ENCODE measurements at places on chromosomes 4 and X.

DNA sequence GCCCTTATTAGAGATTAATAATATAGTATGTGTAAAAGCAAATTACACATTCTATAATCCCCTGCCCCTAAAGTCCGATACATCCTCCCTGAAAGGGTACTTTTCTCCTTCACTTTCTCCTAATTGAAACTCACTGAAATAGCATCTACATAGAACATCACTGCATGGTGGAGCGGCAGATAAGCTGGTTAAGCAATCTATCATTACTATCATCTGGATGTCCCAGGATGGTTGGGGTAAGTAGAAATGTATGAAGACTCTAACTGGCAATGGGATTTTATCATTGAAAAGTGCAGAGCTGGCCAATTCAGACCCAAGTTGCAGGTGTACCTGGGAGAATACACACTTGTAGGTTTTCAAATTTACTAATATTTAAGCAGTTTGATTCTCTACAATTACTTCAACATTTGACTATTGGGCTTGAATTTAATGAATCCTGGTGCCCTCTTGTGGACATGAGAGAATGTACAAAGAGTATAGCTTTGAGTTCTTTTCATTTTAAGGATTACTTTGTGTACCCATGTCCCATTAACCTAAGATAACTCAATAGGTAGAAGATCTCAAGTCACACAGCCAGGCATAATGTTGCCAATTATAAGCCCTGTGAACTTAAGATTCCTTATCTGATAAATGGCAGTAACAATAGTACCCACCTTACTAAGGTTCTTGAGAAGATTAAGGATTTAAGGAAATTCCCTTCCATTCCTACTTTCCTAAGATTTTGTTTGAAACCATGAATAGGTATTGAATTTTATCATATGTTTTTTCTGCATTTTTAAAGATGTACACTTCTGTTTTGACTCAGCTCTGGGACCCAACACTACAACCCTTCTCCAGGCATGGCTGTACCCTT is 69.8 kb downstream of the SHROOM3 start:
- no peak for DNase-seq

DNA sequence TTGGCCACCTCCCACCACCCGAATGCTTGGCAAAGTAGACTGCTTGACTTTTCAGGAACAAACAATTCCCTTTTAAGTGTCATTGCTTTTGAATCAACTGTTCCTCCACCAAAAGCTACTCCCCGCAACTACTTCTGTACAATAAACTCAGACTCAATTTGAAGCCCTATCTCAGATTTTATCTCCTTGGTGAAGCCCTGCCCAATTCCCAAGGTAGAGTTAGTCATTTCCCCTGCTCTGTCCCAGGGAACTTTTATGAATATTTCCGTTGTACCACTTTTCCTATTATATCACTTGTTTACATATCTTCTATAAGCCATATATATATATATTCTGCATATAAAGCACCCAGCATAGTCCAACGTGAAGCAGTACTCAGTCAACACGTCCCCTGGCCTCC is 102.8 kb downstream of the C4orf51 start:
- no peak for DNase-seq

DNA sequence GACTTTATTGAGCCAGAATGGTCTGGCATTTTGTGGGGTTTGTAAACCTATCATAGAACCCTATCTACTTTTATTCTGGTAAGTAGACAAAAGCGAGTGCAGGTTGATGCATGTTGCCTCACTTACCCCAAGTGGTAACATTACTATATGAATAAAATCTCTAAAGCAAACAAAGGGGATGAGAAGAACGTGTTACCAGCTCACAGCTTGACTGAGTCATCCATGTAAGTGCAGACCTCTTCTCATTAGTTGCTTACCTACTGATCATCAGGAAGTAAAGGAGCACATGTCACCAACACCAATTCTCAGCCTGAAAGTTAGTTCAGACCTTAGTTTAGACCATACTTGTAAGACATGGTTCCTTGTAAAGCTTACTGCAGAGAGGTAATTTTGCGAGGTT is 1328.3 kb downstream of the C4orf33 start:
- DNase-seq: no peak

DNA sequence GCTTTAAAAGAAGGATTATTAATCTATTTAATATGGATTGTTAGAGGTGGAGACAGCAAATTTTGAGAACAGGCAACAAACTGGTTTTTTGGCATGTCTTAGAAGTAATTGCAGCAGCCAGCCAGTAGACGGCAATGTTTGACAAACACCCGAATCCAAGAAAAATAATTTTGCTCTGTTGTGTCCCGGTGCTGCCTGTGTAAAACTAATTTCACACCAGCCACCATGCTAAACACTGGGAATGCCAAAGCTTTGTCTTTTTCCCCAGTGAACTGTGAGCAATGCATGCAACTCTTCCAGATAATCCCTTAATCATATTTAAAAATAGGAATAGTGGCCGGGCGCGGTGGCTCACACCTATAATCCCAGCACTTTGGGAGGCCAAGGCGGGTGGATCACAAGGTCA is 25.9 kb downstream of the SMIM31 start:
- no peak for DNase-seq

DNA sequence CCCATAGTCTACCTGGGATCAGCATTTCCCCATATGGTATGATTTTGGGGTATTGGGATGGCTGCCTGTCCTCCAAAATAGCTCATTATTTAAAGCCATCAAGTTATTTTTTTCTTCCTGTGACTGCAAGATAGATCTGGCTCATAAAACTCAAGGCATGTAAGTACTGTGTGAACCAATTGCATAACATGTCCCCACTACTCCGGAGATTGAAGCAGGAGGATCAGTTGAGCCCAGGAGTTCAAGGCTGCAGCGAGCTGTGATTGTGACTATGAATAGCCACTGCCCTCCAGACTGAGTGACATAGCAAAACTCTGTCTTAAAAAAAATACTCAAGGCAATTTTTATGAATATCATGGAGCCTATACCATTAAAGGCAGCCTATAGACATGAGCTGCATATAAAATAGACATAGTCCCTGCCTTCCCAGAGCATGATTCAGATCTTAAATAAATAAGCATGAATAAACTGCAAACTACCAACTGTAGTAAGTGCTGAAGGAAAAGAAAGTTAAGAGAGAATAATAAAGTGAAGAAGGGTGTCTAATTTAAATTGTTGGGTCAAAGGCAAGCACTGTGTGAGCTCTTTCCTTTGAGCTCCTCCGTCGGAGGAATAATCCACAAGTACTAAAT is 16.9 kb upstream of the MMAA start:
- no peak for DNase-seq

- DNase-seq: no peak
Observed at GRCh38 chr4:84401701-84402306, 97.3 kb downstream of the NKX6-1 start.

DNA sequence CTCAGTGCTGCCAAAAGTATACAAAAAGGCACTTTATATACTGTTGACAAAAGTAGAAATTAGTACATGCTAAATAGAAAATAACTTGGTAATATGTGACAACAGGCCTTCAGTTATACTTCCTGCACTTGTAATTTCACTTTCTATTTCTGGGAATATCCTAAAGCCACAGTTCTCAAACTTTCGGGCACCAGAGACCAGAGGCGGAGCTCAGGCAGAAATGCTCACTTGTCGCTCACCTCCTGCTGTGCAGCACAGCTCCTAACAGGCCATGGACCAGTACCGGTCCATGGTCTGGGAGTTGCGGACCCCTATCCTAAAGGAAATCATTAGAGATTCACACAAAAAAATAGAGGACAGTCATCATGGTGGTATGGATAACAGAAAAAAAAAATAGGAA is 25.7 kb downstream of the ACSL4 start:
- no peak for DNase-seq

DNA sequence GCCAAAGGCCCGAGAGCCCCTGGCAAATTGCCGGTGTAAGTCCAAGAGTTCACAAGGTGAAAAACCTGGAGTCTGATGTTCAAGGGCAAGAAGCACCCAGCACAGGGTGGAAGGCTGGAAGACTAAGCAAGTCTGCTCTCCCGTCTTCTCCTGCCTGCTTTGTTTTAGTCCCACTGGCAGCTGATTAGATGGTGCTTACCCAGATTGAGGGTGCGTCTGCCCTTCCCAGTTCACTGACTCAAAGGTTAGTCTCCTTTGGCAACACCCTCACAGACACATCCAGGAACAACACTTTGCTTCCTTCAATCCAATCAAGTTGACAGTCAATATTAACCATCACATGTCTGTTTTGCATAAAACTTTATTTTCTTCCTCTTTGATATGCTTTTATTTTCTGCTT is 157.4 kb downstream of the HS3ST1 start:
- DNase-seq: no peak

- DNase-seq: no peak
Observed at GRCh38 chr4:140839888-140840790, 84.0 kb upstream of the TBC1D9 start.

GRCh38 chrX:32137525-32137924 is 1065.7 kb upstream of the FTHL17 start:
- DNase-seq: no peak

- DNase-seq: no peak
Observed at GRCh38 chr4:21890231-21890630, 58.3 kb downstream of the KCNIP4 start.

GRCh38 chr4:158644760-158645159 is 26.9 kb downstream of the C4orf46 start:
- DNase-seq: no peak

- DNase-seq: no peak
Observed at GRCh38 chr4:180696460-180697092, 1546.6 kb upstream of the TENM3 start.

DNA sequence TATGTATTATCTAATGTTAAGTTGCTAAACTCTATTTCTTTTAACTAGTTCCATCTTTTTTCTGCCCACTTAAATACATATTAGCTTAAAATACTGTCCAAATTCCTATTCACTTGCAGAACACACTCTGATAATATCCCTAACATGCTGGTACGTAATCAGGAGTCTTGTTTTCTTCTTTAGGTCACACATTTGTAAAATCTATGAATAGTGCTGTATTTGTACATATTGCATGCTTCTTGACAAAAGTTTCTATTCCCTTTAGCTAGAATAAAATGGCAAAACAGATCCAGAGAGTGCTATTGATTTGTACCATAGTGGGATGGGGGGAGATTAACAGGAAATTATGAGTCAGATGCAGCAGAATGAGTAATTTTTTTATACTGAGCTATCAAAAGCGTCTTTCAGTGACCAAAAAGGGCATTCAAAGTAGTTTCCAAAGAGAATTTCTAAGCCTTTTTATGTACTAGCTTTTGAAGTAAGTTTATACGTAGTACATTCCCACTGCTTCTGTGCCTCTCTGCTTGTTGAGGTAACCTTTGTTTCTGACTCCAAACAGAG is 126.5 kb downstream of the PTPN13 start:
- no peak for DNase-seq

DNA sequence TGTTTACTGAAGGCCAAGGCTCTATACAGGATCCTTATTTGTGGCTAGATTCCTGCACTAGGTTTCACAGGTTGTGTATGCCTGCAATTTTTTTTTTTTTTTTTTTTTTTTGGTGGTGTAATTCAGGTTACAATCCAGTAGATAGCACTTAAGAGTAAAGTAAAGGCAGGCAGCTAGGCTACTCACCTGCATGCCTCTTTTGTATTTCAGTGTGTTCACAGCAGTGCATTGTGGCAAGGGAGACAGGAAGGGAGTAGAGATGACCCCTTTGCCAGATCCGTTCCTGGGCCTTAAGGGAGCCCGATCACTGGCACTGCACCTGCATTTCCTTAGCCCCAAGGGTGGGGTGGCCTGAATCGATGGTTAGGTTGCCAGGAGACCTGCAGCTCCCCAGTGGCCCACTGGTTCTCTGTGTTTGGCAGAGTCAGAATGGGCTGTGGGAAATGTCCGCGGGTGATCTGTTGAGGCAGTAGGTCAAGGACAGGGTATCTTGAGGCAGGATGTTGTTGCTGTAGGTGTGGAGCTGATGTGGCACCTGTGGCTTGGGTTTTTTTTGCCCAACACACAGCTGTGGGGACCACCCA is 374.9 kb upstream of the AADAT start:
- no peak for DNase-seq

GRCh38 chr4:185304944-185305690 is 90.6 kb downstream of the LRP2BP start:
- peak; percentile 1 for DNase-seq

DNA sequence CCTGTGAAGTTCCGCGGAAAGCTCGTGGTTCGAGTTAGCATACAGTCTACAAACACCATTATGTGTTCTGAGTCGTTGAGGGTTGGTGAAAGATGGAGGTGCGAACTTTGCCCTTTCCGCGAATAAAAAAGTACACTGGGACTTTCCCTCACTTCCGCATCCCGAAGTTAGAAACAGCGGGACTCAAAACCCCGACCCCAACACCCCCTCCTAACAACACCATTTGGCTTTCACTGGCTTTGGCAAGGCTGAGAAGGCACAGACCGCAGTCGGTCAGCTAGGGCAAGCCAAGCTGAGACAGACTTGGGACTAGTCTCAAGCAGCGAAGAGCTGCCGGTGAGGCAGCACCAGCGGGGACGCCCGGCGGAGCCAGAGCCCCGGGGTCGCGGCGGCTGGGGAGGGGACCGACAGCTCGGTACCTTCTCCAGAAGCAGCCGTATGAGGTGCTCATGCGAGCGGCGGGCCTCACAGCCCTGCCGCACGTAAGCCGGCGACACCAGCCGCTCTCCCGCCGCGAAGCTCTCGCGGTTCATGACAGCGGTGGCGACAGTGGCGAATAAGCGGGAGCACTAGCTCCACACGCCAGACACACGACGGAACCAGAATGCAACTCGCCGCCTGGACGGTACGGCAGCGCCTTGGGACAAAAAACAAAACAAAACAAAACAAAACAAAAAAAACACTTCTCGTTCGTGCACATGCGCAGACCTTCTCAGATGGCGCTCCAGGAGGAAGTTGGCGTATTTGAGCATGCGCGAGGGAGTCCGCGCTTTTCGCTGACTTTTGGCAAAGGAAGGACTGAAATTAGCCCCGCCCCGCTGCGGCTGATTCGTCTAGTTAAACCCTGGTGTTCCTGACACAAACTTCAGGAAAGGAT is at the start of gene SEPSECS:
Gene SEPSECS, minus strand, starts transcription at position 613 of the 877 bp plus-strand sequence. Its CDS starts 80 bp downstream, at position 533.
- peak; percentile 93 for DNase-seq

- DNase-seq: no peak
Observed at GRCh38 chrX:12344954-12345353, 206.7 kb downstream of the FRMPD4 start.

DNA sequence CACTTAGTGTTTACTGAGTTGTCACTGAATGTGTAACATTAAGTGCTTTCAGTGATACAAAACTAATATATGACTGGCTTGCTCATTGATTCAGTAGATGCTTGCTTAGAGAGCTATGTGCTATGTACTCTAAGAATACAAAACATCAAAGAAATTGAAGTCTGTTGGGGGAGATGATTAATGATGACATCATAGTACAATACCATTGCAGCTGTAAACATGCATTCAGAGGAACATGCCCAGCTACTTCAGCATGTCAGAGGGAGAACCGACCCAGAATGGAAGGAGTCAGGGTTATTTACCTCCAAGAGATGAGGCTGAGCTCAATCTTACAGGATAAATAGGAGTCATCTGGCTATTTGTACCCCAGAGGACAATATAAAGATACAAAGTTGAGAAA is 290.8 kb downstream of the TENM3 start:
- no peak for DNase-seq

Measured in stimulated activated naive CD4-positive, alpha-beta T cell (primary cell).